ENCODE measurements at places on chromosomes 1 and 21.

DNA sequence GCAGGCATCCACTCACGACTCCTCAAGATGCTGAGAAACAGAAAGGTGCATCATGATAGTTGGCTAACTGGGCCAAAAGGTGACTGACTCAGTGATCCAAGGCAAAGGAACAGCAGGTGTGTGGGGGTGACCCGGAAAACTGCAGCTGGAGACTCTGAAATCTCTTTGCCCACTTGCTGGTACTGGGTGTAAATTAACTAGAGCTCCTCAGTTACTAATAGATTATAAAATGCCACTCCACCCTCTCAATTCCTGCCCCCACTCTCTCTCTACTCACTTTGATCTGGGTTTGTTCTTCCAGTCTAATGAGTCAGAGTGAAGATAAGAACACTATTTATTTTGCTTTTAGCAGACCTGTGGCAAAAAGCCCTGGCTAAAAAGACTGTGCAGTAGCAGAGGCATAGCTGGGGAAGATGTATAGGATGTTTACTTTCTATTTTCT, 7.2 kb upstream of the PIGC start:
- peak; percentile 68 for DNase-seq

DNA sequence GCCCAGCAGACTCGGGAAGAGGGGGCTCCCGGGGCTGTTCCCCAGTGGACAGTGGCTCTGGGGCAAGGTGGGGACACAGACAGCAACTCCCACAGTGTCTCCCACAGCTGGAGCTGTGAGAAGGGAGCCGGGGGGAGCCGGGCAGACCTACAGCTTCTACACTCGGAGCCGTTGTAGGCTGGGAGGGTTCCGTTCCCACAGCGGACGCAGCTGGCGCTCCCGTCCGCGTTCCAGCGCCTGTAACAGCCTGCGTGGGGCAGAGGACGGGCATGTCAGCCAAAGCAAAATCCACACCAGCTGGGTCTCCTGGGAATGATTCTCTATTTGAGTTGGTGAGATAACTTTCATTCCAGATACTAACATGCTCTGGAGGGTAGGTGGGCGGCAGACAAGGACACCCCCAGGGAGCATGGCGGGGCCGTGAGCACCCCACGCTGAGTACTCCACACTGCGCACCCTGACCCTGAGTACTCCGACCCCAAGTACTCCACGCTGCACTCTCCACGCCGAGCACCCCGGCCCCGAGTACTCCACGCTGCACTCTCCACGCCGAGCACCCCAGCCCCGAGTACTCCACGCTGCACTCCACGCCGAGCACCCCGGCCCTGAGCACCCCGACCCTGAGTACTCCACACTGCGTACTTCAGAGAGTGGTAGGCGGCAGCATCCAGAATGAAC, 13.4 kb upstream of the RNF223 start:
- DNase-seq: no peak

DNA sequence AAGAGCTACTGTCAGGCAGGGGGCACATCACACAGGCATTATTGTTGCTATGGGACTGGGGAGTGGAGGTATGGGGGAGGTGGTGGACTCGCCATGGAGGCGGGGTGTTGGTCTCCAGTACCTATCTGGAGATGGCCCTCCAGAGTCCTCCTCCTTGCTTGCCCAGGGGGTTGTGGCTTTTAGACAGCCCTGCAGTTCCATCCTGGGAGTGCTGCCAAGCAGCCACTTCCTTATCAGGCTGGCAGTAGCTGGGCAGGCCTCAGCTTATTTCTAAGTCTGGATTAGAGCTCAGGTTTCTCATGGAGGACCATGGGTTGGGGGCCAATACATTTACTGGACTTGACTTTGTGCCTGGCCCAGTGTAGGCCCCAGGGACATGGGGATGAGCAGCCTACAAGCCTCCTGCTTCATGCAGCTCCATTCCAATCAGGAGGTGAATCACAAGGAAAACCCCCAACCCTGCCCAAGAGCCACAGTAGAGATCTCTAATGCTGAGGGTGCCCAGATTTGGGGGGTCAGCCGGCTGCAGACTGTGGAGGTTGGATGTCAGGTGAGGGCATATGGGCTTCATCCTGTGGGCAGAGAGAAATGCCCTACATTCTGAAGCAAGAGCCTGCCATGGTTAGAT, 210.7 kb upstream of the EDN2 start:
- DNase-seq: no peak

GRCh38 chr21:44391345-44392091, 38.1 kb downstream of the TRPM2 start:
- DNase-seq: no peak

DNA sequence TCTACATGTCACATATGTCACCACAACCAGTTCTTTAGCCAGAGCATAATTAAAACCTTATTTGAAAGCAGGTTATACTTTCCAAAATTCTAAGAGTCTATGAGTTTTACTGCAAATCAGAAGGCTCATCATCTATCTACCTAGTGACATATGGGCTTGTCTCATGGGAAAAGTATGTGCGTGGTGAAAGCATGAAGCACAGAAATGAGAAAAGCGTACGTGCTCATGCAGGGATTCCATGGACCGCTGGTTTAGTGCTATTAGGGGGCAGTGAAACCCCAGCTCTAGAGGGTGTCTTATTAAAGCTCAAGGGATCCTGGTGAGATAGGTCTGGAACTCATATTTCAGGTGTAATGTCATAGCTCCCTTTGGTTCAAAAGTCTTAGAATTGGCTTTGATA, 50.2 kb downstream of the FAM163A start:
- no peak for DNase-seq

GRCh38 chr1:158035976-158036583, 42.6 kb downstream of the KIRREL1 start:
- peak; percentile 14 for DNase-seq

DNA sequence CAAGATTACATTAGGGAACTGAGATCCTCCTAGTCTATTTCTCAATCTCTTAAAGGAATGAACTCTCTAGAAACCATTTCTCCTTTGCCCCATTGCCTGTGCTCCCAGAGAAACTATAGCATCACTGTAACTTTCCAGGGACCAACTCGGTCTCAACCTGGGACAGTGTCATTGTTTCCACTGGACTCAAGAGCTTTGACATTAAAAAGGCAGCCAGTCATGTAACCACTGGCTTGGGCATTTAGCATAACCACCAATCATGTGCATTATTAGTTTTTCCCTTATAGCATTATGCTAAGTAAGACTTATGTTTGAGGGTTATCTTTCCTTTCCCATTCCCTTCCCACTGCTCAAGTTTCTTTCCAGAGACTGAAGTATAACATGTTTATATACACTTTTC, 18.2 kb downstream of the TEX38 start:
- no peak for DNase-seq

- DNase-seq: peak; percentile 65
Measured at GRCh38 chr1:45493116-45493697, 2.2 kb upstream of the TESK2 start.

- DNase-seq: no peak
Measured at GRCh38 chr1:85065550-85065949, 17.2 kb upstream of the MCOLN3 start.

DNA sequence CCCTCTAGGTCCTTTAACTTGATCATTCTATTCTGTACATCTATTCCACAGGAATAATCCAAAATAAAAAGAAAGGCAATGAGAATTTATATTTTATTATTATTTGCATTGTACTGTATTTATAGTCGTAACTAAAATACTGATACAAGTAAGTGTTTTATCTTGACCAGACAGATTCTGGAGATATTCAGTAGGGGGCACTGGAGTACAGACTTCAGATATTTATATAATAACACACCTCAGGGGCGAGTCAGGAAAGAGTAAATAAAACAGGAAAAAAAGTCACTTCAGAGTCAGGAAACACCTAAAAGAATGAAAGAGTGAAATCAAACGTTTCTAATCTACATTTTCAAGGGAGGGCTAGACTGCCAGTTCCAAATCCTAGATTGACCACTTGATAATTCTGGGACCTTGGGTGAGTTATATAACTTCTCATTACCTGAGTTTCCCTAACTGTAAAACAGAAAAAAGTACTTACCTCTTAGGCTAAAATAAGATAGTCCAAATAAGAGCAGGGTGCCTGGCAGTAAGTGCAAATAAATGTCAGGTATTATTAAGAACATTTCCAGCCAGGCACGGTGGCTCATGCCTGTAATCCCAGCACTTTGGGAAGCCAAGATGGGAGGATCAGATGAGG, 31.1 kb upstream of the MTF1 start:
- peak; percentile 98 for DNase-seq

- DNase-seq: no peak
Measured at GRCh38 chr1:45585110-45585426, 1.2 kb downstream of the NASP start.

- no peak for DNase-seq
Measured at GRCh38 chr1:17653276-17653675, 101.9 kb upstream of the ACTL8 start.

DNA sequence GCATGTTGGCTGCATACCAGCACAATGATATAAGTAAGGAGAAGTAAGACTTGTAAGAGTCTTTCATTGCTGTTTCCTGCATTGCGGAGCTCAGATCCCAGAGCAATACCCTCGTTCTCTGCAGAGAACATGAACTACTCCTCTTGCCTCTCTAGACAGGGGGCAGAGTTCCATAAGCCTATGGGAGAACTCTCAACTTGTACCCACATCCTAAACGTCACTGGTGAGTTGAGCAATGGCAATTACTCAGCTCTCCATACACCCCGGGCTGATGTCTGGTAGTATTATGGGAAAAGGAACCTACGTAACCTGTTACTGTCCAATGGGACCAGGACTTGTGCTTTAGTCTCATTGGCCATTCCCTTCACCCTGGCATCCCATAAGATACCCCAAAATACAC, 27.3 kb upstream of the ZNF496 start:
- no peak for DNase-seq

DNA sequence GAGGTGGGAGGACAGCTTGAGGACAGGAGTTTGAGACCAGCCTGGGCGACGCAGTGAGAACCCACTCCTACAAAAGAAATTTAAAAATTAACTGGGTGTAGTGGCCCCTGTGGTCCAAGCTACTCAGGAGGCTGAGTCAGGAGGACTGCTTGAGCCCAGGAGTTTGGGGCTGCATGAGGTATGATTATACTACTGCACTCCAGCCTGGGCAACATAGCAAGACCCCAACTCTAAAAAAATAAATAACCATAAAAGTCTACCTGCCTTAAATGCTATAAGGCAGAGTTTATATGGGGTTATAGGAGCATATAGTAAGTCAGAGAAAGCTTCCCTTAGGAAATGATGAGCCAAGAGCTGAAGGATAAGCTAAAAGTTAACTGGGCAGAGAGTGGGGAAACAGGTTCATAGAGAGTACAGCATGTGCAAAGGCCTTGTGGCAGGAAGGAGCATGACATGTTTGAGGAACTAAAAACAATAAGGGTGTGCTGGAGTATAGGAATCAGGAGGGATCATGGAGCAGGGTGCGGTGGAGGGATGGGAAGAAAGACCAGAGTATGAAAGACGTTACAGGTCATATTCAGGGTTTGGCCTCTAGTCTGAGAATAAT, 68.3 kb downstream of the ADSS2 start:
- no peak for DNase-seq

DNA sequence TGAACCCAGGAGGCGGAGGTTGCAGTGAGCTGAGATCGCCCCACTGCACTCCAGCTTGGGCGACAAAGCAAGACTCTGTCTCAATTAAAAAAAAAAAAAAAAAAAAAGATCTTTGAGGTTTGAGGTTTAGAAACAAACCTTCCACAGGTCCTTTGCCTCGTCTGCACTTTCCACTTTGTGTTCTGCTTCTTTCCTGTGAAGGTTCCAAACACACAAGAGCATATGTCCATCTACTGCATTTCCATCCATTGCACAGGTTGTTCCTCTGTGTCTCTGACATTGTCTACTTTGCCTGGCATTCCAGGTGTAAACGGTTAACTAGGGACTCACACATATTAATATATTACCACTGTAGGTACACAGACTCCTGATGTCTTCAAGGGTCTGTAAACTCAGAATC, 40.1 kb downstream of the DSTYK start:
- no peak for DNase-seq

GRCh38 chr1:93573940-93574469, 107.6 kb downstream of the BCAR3 start:
- no peak for DNase-seq

- no peak for DNase-seq
Measured at GRCh38 chr1:32946413-32946812, 18.2 kb downstream of the RNF19B start.

DNA sequence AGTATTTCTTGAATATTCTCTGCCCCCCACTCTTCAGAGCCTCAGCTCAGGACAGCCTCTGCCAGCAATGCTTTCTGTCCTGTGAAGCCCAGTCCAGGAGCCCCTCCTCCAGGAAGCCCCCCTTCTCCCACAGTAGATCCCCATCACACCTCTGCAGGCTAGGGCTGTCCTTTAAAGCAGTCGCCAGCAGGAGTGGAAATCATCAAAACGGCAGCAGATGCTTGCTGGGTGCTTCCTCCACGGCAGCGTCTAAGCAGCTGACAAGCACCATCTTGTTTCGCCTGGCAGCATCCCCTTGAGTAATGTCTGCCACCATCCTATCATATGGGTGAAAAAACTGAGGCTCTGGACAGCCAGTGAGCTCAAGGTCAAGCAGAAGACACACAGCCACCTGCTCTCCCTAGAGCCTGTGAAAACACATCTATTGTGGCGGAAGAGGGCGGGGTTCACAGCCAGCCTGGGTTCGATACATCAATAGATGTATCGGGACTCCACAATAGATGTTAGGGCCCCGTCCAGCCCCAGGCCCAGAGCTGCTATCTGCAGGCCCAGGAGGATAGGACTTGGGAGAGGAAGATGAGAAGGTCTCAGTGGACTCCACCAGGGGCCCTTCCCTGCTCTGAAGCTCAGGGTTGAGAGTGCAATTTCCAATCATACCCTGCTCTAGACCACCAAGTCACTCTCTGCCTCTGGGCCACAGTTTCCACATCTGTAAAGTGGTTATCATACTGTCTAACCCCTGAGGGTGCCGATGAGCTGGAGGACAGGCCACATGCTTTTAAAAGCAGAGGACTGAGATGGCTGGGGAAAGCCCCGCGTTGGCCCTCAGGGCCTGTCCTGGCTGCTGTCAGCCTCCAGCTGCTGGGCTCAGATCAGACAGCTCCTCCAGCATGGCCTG, 17.5 kb downstream of the RUNX3 start:
- DNase-seq: no peak

DNA sequence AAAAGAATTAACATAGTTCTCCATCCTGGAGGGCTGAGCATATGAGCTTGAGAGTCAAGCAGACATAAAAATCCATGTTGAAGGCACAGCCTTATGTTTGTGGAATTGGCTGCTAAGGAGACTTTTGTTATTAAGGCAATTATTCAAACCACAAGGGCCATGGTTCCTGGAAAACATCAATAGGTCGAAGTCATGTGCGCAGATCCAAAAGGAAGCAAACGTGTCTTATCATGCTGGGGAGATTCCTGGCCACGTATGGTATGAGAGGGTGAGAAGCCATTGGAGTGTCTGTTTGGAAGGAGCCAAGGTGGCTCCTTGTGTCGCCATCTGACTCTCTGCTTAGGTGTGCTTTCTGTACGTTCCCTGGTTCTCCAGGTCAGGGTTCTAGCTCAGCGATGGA, 61.8 kb upstream of the COA6 start:
- no peak for DNase-seq

GRCh38 chr1:209630383-209631225, 21.6 kb downstream of the LAMB3 start:
- DNase-seq: no peak

GRCh38 chr1:8506995-8507615, 189.2 kb downstream of the SLC45A1 start:
- DNase-seq: no peak

All from NCI-H510A treated with DMSO at 0.1 percent for 48 hours (cell line).